ENCODE measurements at places on chromosomes 2 and 18.

DNA sequence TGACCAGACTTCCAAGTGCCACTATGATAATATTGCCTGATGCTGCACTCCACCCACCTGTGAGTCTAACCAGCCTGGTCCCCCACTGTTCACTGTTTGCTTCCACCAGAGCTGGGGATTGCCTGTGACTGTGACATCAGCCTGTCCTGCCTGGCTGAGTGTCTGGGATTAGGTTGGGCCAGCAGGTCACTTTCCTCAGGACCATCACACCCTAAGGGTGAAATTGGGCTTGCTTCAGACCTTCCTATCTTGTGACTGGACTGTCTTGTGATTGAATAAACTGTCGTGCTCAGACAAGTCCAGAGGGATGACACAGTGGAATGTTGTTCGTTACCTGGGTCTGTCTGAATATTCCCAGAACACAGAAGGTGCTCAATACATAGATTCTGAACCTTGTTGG lies 87.4 kb upstream of the HK2 start:
- no peak for DNase-seq

DNA sequence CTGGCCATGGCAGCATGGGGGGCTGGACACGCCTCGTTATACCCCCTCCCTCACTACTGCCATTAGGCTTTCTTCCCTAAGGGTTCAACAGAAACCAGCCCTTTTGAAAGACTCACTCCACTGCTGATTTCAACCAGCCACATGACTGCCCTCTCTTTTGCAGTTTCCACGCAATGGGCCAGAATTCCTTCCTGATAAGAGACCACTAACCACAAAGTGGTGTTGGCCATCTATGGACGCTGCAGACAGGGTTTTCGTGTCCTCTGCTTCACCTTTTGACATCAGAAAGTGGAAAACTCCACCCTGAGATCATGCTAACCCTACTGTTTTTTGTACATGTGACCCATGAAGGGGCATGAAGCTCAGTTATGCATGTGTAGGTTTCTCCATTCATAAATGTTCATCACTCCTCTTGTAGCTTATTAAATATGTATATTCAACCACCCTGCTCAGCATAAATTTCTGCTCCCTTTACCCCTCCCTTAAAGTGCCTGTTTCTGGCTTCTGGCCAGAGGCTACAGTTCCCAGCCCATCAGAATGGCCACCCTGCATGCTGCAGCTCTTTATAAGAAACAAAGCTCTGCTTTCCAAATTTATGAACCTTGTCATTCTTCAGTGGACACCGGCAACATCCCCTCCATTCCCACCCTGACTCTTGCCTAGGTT lies 106.6 kb upstream of the MSH6 start:
- no peak for DNase-seq

- DNase-seq, result peak; percentile 86
Measured at GRCh38 chr2:172408143-172408766, 19.1 kb upstream of the ITGA6 start.

DNA sequence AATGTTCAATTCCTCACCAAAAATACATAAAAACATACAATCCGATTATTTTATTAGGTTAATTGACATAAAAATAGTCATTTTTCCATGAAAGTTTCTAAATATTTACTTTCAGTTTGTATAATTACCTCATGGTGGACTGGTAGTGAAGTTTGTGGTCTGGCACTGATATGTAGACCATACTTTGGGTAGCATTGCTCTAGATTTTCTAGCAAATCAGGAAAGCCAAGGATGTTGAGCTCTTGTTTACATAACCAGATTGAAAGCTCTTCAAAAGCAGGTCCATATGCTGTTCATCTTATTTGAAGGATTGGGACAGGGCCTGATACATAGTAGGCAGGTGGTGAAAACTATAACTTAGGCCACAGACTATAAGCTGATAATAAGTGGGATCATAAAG lies 61.8 kb downstream of the COMMD1 start:
- no peak for DNase-seq

- DNase-seq, result no peak
Measured at GRCh38 chr2:46487667-46488335, 8.4 kb downstream of the TMEM247 start.

DNA sequence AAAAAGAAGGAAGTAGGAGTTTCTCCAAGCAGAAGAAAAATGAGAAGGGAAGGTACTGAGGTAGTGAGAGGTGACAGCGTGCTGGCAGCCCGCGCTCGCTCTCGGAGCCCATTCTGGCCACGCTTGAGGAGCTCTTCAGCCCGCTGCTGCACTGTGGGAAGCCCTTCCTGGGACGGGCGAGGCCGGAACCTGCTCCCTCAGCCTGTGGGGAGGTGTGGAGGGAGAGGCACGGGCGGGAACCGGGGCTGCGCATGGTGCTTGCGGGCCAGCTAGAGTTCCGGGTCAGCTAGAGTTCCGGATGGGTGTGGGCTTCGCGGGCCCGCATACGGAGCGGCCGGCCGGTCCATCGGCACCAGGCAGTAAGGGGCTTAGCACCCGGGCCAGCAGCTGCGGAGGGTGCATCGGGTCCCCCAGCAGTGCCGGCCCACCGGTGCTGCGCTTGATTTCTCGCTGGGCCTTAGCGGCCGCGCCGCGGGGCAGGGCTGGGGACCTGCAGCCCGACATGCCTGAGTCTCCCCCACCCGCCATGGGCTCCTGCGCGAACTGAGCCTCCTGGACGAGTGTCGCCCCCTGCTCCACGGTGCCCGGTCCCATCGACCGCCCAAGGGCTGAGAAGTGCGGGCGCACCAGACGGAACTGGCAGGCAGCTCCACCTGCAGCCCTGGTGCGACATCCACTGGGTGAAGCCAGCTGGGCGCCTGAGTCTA lies 11.1 kb upstream of the CYS1 start:
- DNase-seq, result no peak

DNA sequence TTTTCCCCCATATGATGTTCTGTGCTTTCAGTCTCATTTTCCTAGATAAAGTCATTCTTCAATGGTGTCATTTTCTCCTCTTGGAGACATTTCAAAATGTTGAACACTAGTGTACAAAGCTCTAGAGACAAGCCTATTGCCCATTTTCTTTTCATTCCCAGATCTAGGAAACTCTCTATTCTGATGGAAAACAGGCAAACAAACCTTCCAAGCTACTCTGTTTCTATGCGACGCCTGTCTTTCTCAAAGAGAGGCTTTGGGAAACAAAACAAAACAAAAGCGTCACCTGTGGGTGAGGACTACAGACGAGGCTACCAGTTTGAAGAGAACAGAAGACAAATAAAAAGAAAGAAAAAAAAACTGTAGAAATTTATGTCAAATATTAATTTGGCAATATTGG lies 311.0 kb downstream of the CBLN2 start:
- DNase-seq, result no peak

DNA sequence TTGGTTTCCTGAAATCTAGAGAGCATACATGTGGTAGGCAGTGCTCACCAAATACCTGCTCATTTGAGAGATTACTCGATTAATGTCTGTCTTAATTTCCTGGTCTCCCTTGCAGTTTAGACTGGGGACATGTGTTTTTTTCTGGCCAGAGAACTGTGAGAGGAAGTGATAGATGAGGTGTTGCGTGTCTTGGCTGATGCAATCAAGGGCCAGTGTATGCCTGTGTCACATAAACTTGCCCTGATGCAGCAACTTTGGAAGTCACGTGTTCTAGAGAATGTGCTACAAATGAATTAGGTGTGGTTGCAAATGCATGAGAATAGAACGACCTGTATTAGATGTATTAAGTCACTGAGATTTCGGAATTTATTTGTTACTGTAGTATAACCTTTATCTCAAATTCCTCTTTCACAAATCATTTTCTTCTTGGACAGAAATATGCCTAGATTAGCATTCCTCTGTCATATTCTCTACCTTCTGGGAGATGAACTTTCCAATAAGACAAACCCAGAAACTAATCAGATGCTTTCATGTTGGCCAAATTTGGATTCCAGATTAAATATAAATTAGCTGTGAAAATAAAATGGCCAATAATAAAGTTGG lies 9.9 kb upstream of the IL1A start:
- peak; percentile 89 for DNase-seq

GRCh38 chr2:189521699-189522434 lies 58.7 kb downstream of the SLC40A1 start:
- DNase-seq, result no peak

DNA sequence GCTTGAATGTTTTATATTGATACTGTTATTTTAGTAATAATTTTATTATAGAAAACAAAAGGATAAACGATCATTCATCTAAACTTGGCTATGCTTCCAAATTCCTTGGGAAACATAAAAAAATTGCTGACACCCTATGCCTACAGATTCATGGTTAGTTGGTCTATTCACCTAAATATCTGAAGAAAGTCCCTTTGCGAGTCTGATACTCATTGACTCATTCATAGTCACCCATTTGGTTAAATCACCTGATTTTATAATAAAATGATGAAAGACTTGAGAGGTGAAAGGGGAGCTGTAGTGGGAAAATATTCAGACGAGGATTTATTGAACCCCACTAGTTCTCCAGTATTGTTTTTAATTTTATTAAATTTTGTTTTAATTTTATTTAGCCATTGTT lies 112.0 kb downstream of the PTPN4 start:
- DNase-seq, result no peak

DNA sequence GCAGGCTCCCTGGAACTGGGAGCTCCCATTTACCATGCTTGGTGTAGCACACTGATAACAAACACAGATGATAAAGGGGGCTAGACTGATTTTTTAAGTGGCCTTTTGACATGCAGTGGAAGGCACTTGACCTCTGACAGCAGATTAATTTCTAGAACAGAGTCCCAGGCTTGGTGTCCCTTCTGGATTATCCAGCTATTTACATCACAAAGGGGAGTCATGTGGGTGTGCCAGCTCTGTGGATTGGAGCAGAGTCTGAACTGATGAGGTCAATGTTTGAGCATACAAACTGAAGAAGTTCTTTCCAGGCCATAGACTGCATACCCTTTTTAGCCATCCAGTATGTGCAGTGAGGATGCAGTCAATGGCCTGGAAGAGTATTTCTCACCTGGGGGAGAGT lies 31.5 kb upstream of the SIX2 start:
- DNase-seq, result no peak
